ENCODE measurements at places on chromosomes 12 and 14.

GRCh38 chr12:125619723-125620122 is 554.5 kb downstream of the AACS start:
- no peak for DNase-seq

- no peak for DNase-seq
These were observed 8.2 kb downstream of the ARHGAP5 start for GRCh38 chr14:32085182-32085844.

- no peak for DNase-seq
These were observed 13.3 kb downstream of the SELPLG start for GRCh38 chr12:108620236-108620879.

DNA sequence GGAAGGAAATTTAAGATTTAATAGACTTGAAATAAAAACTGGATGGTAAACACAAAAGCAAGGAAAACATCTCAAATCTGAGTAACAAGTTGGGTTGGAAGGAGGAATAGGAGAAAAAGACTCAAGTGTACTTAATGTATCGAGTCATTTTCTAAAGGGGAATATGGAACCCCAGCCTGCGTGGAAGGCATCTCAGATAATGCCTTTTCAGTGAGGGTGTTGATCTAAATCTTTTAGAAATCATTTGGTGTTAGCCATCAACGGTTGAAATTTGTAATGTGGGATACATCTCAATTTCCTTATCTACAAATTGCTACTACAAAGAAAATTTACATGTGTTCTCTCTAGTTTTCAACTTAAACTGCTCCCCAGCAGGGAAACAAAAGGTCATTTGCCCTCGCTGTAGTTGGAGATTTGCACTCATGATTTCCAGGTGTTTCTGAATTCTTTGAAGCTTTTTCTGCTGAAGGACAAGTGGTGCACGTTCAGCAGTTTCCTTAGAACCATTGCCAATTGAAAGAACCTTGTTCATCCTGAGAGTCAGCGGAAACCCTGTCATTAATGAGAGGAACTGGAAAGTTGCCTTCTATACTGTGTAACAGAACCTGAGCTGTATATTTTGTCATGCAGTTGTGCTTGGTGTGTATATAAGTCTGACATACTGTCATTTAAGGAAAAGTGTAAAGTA is 2.2 kb downstream of the PCBP2 start:
- DNase-seq: no peak

DNA sequence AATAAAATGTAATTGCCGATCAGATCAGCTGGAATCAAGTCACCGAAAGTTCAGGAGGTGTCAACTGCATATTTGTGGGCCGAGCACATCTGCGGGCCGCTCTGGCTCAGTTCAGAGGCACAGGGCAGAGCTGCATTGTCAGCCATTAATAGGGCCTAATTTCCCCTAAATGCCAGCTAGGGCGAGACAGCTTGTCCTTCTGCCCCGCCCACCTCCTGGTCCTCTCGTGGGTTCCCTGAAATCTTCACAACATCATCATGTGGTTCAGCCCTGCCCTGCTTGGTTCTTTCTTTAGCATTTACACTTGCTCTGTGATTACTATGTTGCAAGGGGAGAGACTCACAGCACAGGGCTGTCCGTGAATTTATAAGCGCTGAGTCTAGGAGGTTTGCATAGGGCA is 148.9 kb downstream of the CHST11 start:
- DNase-seq: peak; percentile 87

GRCh38 chr14:99262977-99263448 is 9.0 kb downstream of the BCL11B start:
- DNase-seq: no peak

- DNase-seq: no peak
These were observed 67.6 kb downstream of the PLEKHA5 start for GRCh38 chr12:19196959-19197630.

- DNase-seq: no peak
These were observed 107.1 kb downstream of the LRRK2 start for GRCh38 chr12:40331886-40332285.

DNA sequence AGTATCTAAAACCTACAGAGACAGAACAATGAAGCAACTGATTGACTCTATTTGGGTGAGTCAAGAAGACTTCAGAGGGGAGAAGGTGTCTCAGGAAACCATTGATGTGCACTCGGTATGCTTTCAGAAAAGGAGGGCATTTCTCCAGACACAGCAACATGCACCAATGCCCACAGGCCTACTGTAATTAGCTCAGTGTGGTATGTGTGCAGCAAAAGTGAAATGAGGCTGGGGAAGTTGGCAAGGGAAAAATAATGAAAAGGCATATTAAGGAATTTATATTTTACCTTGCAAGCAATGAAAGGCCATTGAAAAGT is 158.4 kb upstream of the GRIP1 start:
- no peak for DNase-seq

GRCh38 chr12:114215746-114216145 is 190.2 kb downstream of the TBX5 start:
- no peak for DNase-seq

- no peak for DNase-seq
These were observed 35.0 kb downstream of the ZNF664 start for GRCh38 chr12:124007826-124008570.

DNA sequence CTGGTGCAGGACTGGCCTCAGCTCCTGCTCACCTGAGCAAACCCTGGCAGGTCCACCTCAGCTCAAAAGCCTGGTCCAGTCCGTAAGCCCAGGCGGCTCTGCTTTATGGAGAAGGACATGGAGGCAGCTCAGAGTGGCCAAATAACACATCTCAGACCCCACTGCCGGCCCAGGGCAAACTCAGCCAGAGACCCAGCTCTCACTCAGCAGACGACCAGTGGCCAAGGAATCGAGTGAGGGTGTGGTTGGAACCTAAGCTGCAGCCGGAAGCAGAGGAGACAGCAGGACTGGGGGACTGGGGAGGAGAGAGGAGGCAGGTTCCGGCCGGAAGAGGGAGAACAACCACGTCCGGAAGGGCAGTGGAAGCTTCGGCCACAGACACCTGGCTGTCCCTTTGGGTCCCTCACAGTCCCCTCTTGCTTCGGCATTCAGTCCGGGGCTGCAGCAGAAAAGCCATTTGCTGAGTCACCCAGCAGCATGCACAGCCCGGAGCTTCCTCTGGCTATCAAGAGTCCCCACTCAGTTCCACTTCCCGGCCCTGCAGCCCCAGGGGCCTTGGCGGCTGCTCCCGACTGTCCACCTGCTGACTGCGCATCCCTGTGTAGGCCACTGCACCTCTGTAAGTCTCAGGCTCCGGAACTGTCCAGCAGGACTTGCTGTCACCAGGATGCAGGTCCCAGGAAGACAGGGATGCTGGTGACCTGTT is 104.0 kb downstream of the CALM1 start:
- DNase-seq: no peak

DNA sequence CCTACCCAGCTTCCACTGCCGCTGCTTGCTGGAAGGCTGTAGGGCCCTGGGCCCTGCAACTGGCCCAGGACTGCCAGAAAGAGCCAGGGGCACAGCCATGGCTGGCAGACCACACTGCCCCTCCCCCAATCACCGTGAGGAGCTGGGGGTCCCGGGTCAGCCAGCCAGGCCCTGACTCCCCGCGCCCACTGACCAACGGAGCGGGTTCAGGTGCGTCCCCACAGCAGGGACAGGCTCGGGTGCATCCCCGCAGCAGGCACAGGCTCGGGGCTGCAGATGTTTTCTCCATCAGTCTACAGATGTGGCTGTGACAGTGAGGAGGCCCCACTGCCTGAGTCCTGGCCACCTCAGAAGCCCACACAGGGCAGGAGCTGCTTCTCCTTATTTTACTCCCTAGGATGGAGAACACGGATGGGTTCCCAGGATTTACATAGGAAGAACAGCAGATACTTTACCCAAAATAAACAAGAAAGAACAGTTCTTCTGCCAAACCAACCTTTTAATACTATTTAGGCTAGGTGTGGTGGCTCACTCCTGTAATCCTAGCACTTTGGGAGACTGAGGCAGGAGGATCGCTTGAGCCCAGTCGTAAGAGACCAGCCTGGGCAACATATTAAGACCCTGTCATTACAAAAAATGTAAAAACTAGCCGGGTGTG is 61.1 kb downstream of the TESC start:
- no peak for DNase-seq

DNA sequence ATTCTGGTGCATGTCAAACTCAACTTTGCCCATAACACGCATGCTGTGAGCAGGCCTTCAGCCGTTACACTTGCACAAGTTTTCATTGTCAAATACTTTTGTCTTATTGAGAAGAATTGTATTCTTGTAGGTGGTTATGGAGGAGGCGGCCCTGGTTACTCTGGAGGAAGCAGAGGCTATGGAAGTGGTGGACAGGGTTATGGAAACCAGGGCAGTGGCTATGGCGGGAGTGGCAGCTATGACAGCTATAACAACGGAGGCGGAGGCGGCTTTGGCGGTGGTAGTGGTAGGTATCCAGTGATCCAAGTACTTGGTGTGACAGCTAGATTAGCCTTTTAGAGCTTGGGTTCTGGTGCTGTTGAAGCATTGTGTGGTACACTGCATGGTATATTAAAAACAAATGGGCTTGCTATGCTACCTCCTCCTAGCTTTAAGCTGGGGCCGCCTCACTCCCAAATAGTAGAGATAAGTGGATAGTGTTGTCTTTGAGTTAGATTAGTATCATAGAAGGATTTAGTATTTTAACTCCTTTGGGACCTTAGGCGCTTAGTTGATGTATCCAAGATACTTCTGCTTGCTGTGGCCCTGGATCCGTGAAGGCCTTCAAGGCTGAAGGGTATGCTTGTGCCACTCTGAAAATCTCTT is 2.5 kb downstream of the HNRNPA1 start:
- DNase-seq: no peak

- DNase-seq: no peak
These were observed 4.9 kb downstream of the PRICKLE1 start for GRCh38 chr12:42584651-42585111.

DNA sequence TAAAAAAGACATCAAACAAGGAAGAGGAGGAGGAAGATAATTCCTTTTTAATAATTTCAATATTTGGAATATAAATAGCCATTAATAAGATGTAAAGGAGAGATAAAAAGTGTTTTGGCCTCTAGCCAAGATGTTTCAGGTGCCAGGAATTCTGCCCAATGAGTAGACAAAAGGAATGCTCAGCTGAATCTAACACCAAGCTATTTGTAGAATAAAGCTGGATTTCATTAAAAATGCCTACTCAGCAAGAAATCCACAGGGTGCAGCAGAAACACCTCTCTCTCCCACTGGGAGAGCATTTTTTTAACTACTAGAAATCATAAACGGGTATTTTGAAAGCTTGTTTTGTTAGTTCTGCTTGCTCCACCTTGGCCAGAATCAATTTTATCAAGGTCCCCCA is 4.1 kb upstream of the STAB2 start:
- DNase-seq: no peak

DNA sequence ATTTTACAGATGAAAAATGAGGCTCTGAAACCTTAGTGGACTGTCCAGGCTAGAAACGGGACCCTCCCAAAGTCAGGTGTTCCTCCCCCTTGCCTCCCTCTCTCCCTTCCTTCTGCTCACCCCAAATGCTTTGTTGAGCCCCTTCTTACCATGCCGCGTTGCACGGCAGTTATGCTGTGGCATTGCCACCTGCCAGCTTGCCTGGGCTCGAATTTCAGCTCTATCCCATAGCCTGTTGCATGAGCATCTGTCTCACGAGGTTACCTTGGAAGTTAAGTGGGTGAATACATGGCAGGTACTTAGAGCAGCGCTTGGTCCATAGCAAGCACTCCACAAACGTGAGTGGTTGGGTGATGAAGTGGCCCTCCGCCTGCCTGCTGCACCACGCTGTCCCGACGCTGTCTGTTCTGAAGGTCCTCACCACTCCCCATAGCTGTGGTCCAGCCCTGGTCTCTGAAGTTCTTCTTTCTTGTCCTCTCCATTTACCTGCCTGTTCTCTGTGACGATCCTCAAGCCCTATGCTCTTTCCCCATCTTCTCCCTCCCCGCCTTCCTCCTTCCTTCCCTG is 269.9 kb downstream of the CACNA1C start:
- no peak for DNase-seq

GRCh38 chr12:81022531-81022930 is 55.3 kb upstream of the ACSS3 start:
- no peak for DNase-seq

DNA sequence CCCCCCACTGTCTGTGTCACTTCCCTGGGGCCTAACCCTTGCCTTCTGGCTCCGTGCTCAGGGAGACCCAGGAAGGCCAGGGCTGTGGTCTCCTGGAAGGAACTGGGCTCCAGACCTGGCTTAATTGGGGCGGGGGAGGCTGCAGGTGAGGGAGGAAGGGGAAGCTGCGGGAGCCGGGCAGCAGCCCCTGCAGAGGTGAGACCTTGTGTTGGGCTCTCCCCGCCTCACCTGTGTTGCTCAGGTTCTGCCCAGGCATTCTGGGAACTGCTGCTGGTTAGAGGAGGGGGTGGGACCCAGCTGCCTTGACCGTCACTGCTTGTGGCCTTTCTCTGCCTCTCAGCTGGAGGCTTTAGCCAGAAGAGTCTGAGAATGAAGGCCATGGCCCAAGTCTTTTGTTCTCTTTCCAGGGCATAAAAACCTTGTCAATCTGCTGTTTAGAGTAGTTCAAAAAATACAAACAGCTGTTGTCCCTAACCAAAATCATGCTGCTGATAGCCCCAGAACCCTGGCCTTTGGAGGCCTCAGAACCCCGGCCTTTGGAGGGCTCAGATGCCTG is 247.6 kb downstream of the CHST11 start:
- no peak for DNase-seq

DNA sequence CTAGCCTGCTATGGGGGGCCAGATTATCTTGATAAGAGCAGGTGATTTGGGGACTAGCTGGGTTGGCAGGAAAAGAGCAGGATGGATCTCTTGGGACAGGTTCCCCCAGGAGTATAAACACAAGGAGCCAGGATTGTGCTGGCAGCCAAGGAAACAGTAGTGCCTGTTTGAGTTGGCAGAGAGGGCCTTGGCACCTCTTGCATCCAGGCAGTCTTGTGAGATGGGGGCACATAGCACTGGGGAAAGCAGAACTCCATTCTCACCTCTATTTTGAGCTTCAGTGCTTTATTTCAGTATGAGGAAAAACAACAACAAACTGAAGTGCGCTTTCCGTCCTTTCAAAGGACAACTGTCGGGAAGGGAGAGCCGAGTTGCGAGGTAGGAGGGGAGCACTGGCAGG is 9.4 kb upstream of the UNC119B start:
- no peak for DNase-seq

DNA sequence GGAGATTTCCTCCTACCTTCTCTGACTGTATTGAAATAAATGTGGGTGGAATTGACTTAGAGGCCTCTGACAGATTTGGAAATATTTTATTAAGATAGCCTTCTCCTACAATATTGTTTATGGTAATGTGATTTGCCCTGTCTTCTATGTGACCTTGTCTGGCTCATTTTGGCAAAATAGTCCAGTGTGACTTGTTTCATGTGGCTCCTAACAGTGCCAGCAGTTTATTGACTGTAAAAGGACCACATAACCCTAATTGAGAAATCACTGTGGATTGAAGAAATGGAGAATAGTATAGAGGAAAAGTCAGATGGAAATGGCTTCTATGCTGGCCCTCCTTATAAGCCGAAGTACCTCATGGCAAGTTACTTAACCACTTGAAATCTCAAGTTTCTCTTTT is 170.9 kb upstream of the PTPRQ start:
- DNase-seq: no peak

Measured in lower lobe of right lung (tissue), 2 donors.